Natural killer cell treated with Interleukin-12 subunit alpha and Interleukin-12 subunit beta and Interleukin-15 and Interleukin-18, amount 100 ng/mL, for 72 hours (primary cell): ENCODE measurements at places on chromosomes 5 and 9. TPM values are rescaled to one million over a fixed set of nuclear protein-coding genes. Genes with fewer than 3 reads are reported as not detected.

Gene XRCC4
- total RNA-seq: 13.9 TPM

Gene EMB
- total RNA-seq: 70.5 TPM

Gene MLANA
- not detected for total RNA-seq

Gene PCDHB14
- total RNA-seq: not detected

Gene TSLP
- total RNA-seq: not detected

Gene DNAH5
- total RNA-seq: not detected

Gene LHX3
- total RNA-seq: not detected

Gene PNPLA7
- total RNA-seq: 7.1 TPM

- H3K4me3 ChIP-seq: peak overlapping the region; percentile 30
- H3K27ac ChIP-seq: peak overlapping the region; percentile 60
- DNase-seq: no peak
- peaks cover 3% of the 10 kb centered on the region for H3K27me3 ChIP-seq
Measured at GRCh38 chr5:123438902-123439301, 15.7 kb upstream of the CEP120 start.

DNA sequence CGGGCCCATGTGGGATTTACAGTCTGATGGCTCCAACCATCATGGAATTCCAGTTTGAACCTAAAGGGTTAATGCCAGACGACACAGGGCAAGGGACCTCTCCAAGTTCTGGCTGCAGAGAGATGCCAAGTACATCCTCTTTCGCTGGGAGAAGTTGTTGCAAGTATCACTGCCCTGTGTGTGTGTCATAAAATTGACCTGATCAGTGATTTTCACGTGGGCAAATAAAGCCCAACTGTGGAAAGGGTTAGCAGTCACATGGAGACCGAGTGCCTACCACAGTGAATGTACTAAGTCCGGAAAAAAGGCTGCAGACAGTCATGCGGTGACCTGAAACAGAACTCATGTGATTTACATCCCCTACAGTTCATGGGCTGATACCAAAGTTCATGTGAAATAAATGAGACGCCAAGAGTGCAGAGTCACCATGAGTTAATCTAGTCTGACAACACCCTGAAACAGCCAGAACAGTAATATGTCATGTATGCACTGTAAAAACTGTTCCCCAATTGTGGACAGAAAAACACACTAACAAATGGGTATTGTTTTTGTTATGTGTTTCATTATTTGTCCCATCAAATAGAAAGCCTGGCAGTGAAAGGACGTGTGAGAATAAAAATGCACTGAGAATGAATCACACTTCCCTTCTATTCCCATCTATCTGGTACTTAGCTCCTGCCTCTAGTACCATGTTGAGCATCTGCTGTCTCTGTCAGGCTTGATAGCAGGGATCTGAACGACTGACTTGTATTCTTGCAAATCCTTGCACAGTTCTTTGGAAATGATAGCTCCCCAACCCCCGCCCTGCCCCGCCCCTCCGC is 115.7 kb downstream of the SUSD1 start:
- H3K27ac ChIP-seq: peak overlapping the region; percentile 80
- no peak overlapping the region for H3K4me3 ChIP-seq
- peaks cover 28% of the 10 kb centered on the region for H3K36me3 ChIP-seq
- no peak for DNase-seq
- H3K27me3 ChIP-seq: no peaks in the 10 kb centered on the region

DNA sequence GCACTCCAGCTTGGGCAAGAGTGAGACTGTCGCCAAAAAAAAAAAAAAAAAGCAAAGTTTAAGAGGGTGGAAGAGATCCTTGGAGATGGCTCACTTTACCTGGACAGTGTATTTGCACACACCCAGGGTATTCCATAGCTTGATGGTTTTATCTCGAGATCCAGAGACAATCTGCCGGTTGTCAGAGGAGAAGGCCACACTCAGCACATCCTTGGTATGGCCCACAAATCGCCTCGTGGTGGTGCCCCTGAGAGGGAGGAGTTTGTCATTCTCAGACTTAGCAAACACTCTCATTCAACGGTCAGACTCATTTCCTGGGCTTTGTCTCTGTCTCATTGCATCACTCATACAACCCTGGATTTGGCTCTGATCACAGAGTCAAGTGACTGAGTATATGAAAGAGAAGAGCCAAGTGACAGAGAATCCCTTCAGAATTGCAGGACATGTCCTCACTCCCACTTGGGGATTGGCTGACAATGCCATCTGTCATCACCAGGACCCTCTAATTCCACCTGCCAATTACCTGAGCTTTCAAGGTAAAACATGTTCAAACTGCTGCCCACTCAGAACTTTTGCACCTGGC is 2.2 kb downstream of the RACK1 start:
- peak overlapping the region; percentile 97 for H3K4me3 ChIP-seq
- H3K27ac ChIP-seq: peak overlapping the region; percentile 100
- H3K27me3 ChIP-seq: no peaks in the 10 kb centered on the region
- H3K36me3 ChIP-seq: peaks cover 51% of the 10 kb centered on the region
- DNase-seq: peak; percentile 80

GRCh38 chr9:126591922-126592321 is 21.8 kb upstream of the LMX1B start:
- H3K4me3 ChIP-seq: no peak overlapping the region
- no peaks in the 10 kb centered on the region for H3K36me3 ChIP-seq
- DNase-seq: no peak
- H3K4me1 ChIP-seq: no peaks in the 10 kb centered on the region

- peaks cover 2% of the 10 kb centered on the region for H3K27me3 ChIP-seq
- H3K36me3 ChIP-seq: no peaks in the 10 kb centered on the region
- H3K4me3 ChIP-seq: no peak overlapping the region
- no peak for DNase-seq
- H3K27ac ChIP-seq: no peak overlapping the region
Measured at GRCh38 chr5:150649108-150650020, 8.9 kb downstream of the SYNPO start.

DNA sequence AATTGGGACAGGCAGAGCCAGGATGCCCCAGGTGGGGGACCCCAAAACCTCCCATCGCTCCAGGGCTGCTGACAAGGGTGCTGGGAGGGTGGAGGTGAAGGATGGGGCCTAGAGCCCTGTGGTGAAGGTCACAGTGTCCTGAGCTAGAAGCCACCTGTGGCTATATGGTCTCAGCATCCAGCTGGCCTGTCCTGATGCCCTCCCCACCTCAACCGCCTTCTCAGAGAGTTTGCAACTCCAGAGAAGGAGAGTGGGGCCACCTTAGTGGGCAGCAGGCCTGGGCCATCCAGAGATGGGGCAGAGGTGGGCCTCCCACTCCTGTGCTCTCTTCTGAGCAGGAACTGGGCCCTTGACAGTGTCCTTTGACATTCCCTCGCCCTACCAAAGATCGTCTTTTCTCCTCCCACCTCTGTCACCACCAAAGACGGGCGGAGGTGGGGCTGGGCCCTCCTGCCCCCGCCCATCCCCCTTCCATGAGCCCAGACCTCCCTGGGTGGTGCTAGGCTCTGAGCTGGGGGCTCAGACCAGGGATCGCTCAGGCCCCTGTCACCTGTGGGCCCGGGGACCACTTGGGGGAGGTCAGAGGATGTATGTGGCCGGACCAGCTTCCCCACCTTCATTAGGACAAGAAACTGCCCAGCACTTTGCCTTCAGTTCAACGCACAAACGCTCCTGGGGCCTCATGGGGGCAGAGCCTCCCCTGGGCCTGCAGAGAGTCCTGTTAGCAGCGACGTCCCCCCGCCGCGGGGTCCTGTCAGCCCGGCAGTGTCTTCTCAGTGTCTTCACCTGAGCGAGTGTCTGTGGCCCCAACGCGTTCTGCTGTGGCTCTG is 10.0 kb upstream of the DOLPP1 start:
- no peaks in the 10 kb centered on the region for H3K27me3 ChIP-seq
- H3K36me3 ChIP-seq: no peaks in the 10 kb centered on the region
- no peak overlapping the region for H3K4me3 ChIP-seq
- peaks cover 7% of the 10 kb centered on the region for H3K4me1 ChIP-seq
- no peak overlapping the region for H3K27ac ChIP-seq
- no peak for DNase-seq

- no peaks in the 10 kb centered on the region for H3K27me3 ChIP-seq
- peaks cover 33% of the 10 kb centered on the region for H3K4me1 ChIP-seq
- no peak for DNase-seq
- H3K36me3 ChIP-seq: peaks cover 12% of the 10 kb centered on the region
- H3K4me3 ChIP-seq: peak overlapping the region; percentile 97
Measured at GRCh38 chr5:34008802-34009201, 952 bp upstream of the AMACR start.

DNA sequence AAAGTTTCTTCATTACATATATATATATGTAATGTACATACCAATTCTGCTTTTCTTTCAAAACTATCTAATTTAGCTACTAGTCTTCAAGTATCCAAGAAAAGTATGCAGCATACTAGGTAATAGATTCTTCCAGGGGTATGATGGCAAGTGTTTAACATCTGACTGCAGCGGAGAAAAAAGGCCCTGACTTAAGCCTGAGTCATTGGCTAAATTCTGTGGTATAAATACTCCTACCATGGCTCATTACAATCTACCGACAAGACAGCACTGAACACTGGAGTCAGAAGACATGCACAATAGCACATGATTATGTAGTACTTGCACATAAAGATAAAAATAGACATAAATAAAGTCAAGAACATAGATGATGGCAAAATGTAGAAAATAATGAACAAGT is 439.9 kb downstream of the BRINP1 start:
- no peaks in the 10 kb centered on the region for H3K4me1 ChIP-seq
- H3K4me3 ChIP-seq: no peak overlapping the region
- no peak for DNase-seq
- H3K36me3 ChIP-seq: no peaks in the 10 kb centered on the region

DNA sequence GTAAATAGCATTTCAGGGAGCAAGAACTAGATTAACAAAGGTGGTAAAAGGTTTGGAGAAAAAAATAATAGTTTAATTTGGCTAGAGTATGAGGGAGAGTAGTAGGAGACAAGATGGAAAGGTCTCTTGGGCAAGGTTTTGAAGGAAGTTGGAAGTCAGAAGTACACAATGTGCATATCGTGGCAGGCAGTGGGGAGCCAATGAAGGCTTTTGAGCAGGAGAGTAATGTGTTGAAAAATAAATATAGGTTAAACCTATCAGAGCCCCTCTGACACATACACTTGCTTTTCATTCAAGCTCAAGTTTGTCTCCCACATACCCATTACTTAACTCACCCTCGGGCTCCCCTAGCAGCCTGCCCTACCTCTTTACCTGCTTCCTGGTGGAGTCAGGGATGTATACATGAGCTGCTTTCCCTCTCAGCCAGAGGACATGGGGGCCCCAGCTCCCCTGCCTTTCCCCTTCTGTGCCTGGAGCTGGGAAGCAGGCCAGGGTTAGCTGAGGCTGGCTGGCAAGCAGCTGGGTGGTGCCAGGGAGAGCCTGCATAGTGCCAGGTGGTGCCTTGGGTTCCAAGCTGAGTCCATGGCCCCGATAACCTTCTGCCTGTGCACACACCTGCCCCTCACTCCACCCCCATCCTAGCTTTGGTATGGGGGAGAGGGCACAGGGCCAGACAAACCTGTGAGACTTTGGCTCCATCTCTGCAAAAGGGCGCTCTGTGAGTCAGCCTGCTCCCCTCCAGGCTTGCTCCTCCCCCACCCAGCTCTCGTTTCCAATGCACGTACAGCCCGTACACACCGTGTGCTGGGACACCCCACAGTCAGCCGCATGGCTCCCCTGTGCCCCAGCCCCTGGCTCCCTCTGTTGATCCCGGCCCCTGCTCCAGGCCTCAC is at the start of gene CA9:
Gene CA9, plus strand, starts transcription at position 797 of the 893 bp plus-strand sequence. Its CDS starts 32 bp downstream, at position 829.
- peak within 1 kb of the TSS; percentile 8 for H3K27ac ChIP-seq
- H3K4me3 ChIP-seq: peak within 1 kb of the TSS; percentile 38
- no peaks in the 10 kb centered on the region for H3K36me3 ChIP-seq
